ENCODE measurements at places on chromosomes 3 and 15.

- DNase-seq, result no peak
Measured at GRCh38 chr3:41002104-41002503, 197.2 kb upstream of the CTNNB1 start.

DNA sequence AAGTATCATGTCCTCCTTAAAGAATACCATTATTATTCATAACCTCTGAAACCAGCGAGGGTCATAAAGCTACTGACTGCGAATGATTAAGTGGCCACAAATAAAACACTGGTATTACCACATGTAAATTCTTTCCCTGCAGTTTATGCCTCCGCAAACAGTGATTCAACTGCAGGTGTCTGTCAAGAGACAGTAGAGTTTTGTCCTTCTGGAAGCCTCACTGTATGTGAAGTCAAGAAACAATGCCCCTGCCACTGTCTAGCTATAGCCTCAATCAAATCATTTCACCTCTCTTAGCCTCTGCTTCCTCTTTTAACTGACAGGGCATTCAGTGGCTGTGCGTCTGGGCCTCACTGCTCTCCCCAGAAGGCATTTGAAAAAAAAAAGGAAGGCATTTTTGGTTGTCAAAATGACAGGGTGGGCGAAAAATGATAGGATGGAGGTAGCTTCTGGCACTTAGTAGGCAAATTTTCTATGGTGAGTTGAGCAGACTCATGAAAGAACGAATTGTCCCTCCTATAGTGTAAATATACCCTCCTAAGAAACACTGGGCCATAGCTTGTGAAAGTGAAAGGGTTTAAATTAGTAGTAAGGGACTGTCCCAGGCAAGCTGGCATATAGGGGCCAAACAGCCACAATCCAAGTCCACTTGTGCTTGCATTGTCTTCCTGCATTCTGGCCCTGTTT, 66.7 kb downstream of the FILIP1L start:
- peak; percentile 84 for DNase-seq

- no peak for DNase-seq
Measured at GRCh38 chr3:112199622-112200316, 66.7 kb upstream of the GCSAM start.

DNA sequence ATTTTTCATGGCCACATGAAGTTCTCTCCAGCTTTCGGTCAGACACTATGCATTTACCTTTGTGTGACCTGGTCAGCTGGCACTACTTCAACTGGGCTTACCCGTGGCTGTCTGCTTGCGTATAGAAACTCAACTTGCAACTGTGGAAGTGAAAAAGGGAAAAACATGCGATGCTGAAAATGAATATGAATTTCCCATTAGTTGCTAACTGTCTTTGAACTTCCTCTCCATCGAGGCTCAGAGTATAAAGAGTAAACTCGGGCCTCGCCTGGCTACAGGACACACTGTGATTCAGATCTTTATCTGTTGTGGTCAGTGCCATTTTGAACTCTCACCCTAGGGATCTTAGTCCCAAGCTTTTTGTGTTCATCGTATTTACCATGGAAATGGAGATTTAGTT, 26.8 kb downstream of the NFKBIZ start:
- DNase-seq, result no peak

DNA sequence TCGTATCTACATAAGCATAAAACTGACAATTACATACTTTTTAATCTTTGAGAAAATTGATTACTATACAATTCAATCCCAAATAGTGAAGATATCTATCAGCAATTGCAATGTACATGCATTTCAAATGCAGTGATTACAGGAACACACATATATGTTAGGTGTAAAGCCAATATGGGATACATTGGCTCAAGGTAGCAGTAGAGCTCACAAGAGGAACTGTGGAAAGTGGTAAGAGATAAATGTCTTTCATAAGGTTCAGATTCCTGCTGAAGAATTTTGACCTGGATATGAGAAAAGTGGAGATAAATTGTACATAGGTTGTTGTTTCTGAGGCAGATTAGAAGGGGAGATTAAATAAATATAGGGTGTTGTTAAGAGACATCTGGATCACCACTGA, 1280.5 kb downstream of the OTOL1 start:
- DNase-seq, result no peak

DNA sequence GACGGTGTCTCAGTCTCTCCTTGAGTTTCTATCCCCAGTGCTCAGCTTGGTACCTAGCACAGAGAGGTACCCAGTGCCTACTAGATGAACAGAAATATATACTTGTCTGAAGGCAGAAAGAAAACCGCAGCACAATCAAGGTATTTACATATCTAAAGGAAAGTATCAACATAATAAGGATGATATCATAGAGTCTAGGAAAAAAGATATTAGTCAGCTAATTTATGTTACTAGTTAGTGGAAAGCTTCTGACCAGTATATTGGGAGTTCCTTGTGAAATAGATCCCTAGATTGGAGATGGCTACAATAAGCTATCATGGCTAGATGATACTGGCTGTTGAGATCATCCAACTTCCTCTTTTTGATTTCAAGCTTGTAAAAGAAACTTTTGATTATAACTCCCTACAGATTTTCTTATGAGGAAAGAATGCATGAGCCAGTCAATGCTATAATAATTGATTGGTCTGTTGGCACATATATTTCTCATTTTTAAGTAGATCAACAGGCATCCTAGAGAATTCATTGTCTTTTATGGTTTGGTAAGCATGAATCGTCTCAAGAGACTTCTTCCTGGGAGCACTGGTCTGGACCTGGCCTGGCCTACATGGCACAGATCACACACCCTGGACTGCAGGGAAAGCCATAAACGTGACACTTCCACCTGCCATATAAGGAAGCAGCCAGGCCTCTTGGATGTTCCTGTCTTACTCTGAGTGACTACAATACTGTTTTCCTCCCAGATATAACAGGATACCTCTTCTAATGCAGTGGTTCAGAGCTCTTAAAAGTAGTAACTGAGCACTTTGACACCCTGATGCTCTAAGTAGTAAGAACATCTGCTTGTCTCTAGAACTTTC, 60.7 kb downstream of the IMPG2 start:
- no peak for DNase-seq

- peak; percentile 75 for DNase-seq
Measured at GRCh38 chr3:188230962-188231361, 77.0 kb downstream of the LPP start.

GRCh38 chr3:189229196-189229828, 57.5 kb downstream of the TPRG1 start:
- no peak for DNase-seq

DNA sequence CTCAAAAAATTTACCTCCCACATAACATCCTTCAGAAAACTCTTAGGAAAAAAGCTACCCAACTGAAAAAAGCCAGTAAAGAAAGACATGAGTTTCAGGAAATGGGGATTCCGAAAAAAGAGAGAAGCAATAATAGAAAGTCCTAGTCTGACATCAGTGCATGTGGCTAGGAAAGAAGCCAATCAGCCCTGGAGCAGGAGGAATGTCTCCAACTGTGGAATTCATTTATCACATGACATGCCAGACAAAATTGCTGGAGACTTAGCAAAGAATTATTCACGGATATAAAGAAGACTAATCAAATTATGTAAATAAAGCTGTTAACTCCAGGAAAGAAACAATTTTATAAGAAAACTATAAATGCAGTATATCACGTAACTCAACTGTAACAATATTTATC, 258.9 kb upstream of the RARB start:
- DNase-seq, result no peak

DNA sequence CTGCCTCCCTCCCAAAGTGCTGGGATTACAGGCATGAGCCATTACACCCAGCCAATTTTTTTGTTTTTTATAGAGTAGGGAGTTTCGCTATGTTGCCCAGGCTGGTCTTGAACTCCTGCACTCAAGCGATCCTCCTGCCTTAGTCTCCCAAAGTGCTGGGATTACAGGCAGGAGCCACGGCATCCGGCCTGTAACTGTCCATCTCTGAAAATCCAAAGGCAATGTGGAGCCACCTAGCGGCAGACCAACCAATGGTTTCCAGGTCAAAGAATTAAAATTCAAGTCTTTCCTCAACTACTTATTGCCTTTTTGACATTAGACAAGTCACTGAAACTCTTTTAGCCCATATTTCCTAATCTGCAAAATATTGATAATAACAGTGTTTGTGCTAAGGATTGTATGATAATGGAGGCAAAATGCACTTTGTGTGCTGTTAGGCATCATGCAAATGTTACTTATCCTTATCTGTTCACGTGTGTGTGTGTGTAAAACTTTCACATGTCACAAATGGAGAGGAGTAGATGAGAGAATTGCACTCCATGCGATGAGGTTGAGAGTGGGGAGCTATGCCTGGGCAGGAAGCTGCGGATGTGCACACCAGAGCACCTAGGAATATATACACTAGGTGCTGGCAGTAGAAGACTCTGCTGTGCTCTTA, 48.7 kb downstream of the COL8A1 start:
- DNase-seq, result peak; percentile 74

DNA sequence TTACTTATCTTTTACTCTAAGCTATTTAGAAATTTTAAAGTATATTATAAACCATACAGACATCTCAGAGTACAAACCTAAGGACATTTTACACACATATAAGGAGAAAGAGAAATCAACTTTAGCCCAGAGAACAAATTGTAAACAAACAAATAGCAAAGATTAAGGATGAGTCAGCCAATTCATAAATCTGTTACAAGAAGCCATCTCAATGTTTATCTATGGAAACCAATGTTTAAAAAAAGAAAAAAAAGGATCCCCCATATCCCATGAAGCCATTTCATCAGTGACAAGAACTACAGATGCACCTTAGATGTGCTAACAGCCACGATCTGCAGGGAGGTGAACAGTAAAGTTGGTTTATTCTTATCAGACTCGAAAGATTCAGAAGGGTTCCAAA, 437.1 kb downstream of the SHQ1 start:
- DNase-seq, result peak; percentile 74
